ENCODE measurements at places on chromosomes 3 and 15. TPM values are rescaled to one million over a fixed set of nuclear protein-coding genes. Genes with fewer than 3 reads are reported as not detected.
A peak's percentile ranks its signal among the peaks of the same experiment; 100 is the strongest.

- no peak overlapping the region for H3K4me3 ChIP-seq
- peaks cover 52% of the 10 kb centered on the region for H3K27me3 ChIP-seq
- peaks cover 2% of the 10 kb centered on the region for H3K4me1 ChIP-seq
Measured at GRCh38 chr15:70226337-70226980, 128.7 kb upstream of the TLE3 start.

DNA sequence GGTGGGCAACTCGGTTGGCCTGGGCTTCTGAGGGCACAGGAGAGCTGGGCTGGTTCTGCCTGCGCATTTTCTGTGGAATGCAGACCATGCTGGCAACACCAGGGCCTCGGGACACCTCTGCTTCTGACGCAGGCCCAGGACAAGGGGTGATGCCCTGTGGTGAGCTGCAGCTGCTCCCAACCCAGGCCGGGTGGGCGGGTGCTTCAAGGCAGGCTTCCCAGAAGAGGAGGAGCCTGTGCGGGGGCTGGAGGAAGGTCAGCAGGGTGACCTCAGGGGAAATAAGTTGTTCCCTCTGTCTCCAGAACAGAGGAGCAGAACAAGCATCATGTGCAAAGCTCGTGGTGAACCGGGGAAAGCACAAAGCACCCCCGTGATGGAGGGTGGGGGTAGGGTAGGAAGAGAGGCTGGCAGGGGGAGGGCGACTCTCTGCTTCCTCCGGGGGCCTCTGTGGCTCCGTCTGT lies 11.0 kb upstream of the PLXNA1 start:
- no peak overlapping the region for H3K27ac ChIP-seq
- peaks cover 17% of the 10 kb centered on the region for H3K4me1 ChIP-seq
- H3K4me3 ChIP-seq, result no peak overlapping the region
- H3K27me3 ChIP-seq, result no peaks in the 10 kb centered on the region
- peaks cover 3% of the 10 kb centered on the region for H3K36me3 ChIP-seq

DNA sequence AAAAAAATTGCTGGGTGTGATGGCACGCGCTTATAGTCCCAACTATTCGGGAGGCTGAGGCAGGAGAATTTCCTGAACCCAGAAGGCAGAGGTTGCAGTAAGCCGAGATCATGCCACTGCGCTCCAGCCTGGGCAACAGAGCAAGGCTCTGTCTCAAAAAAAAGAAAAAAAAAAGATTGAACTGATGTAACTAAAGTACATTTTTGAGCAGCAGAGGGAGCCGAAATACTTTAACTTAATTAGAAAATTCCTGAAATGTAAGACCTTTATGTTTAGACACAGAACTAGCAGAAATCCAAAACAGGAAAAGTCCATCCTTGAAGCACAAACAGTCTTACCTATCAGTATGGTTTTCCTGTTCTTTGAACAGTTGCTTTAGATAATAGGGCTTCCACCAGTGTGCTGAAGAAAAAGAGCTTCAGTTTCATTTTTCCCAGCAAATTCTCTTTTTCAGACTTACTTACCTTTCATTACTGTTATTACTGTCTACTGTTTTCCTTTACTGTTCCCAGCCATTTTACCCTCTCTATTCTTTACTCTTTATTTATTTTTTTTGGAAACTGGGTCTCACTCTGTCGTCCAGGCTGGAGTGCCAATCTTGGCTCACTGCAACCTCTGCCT lies 33.4 kb upstream of the ZNF609 start:
- H3K36me3 ChIP-seq, result peaks cover 39% of the 10 kb centered on the region
- no peak overlapping the region for H3K4me3 ChIP-seq
- peak overlapping the region; percentile 34 for H3K27ac ChIP-seq
- no peak for DNase-seq
- no peaks in the 10 kb centered on the region for H3K27me3 ChIP-seq
- peaks cover 18% of the 10 kb centered on the region for H3K4me1 ChIP-seq

Gene MORC1
- total RNA-seq, result not detected

DNA sequence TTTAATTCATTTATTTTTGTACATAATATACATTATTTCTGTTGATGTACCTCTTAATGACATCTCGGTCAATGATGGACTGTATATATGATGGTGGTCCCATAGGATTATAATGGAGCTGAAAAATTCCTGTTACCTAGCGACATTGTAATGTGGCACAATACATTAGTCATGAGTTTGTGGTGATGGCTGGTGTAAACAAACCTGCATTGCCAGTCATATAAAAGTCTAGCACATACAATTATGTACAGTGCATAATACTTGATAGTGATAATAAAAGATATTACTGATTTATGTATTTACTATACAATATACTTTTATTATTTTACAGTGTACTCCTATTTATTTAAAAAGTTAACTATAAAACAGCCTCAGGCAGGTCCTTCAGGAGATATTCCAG lies 15.1 kb downstream of the TTC14 start:
- H3K27me3 ChIP-seq, result no peaks in the 10 kb centered on the region
- H3K4me1 ChIP-seq, result peaks cover 6% of the 10 kb centered on the region
- H3K36me3 ChIP-seq, result peaks cover 16% of the 10 kb centered on the region
- no peak overlapping the region for H3K4me3 ChIP-seq
- no peak overlapping the region for H3K27ac ChIP-seq
